Non-pigmented ciliary epithelial cell (primary cell): ENCODE measurements at places on chromosomes 2 and 18.

DNA sequence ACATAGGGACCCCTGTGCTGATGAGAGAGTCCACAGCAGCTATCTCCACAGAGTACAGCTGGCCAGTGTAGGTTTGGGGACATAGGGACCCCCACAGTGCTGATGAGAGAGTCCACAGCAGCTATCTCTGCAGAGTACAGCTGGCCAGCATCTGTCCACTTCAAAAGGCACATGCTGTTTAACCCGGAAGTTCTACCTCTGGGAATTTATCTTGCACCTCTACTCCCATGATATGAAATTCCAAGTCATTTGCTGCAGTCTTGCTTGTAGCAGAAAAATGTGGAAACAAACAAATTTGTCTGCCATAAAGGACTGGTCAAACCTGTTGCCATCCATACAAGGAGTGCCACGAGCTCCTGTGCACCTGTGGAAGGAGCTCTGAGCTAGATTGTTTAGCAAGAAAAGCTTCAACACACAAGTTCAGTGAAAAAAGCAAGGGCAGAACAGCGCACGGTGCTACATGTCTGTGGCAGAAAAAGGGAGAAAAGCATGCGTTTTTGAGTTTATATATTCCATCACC is 33.1 kb downstream of the LRRFIP1 start:
- no peak for DNase-seq

DNA sequence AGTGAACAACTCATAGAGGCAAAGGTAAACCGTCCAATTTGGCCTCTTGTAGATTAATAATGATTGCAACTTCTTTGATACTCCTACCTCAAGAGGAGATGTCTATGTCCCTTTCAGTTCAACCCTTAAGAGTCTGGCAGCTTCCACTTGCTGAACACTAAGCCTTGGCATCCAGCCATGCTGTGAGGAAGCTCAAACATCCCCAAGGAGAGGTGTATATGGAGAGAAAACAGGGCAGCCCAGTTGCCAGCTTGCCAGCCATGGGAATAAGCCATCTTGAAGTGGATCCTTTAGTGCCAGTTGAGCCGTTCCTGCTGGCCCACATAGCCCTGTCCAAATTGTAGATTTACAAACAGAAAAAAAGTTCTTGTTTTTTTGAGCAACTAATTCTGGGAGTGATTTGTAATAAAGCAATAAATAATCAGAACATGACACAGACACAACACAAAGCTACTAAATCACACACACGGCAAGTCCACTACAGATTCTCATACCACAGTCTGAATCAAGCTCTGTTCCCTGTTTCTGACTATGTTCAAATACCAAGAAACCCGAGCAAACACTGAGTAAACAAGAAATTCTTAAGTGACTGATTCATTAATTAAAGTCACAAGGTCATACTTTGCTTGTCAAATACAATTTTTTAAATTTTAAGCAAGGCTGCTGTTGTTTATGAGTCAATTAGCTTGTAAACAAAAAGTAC is 96.1 kb downstream of the PID1 start:
- DNase-seq, result no peak

GRCh38 chr2:118403658-118404451 is 315.6 kb downstream of the INSIG2 start:
- no peak for DNase-seq

GRCh38 chr2:157822993-157823392 is 53.1 kb downstream of the ACVR1 start:
- no peak for DNase-seq

DNA sequence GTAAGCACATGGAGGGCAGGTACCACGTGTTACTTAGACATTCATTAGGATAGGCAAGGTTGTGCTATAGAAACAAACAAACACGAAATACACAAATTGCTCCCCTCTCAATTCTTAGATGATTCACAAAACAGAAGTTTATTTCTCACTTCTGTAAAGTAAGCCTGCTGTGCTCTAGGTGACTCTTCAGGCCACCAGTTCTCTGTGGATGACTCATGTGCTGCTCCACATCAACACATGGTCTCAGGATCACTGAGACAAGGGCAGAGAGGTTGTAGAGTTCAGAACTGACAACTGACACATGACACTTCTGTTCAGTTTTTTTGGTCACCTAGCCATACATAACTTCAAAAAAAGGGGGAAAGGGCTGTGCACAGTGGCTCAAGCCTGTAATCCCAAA is 70.6 kb downstream of the DAW1 start:
- no peak for DNase-seq

DNA sequence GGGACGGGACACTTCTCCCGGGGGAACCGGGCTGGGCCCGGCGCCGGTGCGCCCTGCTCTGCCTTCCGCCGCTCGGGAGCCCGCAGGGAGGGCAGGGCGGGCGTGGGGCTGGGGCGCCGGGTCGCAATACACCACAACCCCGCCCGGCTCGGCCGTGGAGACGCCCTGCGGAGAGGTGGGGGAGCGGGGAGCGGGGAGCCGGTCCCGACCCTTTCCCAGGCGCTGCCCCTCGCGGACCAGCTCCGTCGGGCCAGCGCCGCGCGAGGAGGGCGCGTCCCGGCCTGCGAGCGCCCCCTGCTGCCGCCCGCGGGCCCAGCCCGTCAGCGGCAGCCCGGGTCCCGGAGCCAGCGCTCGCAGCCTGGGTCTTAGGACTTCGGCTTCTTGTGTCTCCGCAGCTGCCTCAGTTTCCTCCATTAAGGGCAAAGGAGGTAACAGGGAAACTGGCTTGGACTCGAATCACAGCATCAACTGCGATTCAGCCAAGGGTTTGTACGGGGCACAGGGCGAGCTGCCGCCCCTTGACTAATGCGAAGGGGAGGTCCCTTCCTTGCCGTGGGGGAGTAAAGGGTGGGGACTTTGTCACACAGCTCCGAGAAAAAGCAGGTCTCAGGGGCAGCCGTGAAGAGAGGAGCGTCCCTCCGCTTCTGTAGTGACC is 635 bp upstream of the ADRA2B start:
- DNase-seq, result no peak

DNA sequence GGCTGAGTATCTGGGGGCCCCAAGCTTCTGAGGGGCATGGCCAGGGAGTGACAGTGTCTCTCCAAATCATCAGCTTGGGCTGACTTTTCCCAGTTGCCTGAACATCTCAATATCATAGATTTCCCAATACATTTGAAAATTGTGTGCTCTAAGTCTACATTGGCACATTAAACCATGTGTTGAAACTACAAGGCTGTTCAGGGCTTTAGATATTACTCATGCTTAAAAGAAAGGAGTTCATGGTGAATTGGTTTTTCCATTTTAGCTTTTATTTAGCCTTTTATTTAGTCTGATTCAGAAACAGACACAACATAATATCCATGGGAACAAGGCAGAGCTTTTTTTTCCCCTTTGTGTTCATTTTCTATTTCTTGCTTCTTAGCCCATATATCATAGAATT is 49.9 kb upstream of the GALR1 start:
- DNase-seq, result no peak

DNA sequence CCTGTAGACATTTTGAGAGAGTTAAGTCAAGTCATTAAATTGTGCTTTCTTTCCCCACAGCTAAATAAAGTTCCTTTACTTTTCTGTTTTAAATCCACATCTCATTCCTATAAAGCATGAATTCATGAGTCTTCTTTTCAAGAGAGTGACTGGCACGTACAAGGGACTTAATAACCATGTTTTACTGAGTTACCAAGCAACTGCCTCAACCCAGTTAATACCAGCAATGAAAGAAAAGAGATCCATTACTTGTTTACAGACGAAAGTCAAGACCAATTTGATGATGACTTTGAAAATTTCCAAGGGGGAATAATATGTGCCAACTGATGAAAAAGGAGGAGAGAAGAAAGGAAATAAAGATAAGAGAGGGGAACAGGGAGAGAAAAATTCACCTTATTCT is 1082.5 kb upstream of the GYPC start:
- DNase-seq, result no peak

GRCh38 chr2:14633061-14633460 is 544 bp downstream of the LRATD1 start:
- no peak for DNase-seq

- no peak for DNase-seq
Measured at GRCh38 chr2:28752631-28753376, 1.2 kb downstream of the PPP1CB start.

DNA sequence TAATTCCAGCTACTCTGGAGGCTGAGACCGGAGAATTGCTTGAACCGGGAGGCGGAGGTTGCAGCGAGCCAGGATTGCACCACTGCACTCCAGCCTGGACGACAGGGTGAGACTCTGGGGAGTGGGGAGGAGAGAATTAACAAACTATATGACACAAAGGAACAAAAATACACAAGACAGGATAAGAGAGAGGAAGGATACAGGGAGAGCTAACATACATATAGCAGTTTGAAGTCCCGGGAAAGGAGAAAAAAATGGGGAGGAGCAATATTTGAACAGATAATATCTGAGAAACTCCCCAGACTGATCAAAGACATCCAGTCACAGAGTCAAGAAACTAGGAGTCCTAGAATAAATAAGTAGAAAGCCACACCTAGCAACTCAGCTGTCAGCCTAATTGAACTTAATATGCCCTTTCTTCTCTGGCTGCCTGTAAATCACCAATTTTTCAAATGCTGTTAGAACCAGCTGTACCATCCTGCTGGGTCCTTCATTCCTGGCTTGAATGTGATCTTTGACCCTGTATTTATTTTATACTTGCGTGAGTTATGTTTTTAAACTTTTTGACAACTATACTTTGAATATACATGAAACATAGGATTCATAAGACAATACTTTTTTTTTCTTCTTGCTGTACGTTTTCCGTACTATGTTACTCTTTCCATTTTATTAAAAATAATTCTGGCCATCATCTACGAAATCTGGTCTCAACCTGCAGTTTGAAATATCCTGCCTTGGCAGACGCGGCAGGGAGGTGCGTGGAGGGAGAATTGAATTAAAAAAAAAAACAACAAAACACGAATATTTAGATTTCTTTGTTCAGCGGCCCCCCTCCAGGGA is 876 bp upstream of the CYP27A1 start:
- no peak for DNase-seq

DNA sequence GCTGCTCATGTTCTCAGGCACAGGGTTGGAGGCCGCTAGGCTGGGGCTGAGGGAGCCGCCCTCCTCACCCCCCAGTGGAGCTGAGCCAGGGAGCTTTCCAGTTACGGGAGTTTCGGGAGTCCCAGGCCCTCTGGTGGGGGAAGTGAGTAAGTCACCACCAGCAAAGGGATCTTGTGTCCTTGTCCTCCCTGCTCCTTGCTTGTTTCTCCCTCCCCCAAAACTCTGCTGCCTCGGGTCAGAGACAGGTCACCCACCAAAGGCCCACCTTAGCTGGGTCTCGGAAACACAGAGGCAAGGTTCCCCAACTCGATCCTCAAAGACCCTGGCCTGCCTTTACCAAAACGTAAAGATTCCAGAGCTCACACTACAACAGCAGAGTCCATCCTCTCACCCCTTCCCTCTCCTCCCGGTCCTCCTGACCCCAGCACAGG is 60.5 kb upstream of the POMC start:
- DNase-seq, result peak; percentile 36

- no peak for DNase-seq
Measured at GRCh38 chr18:59550174-59550516, 147.1 kb downstream of the CCBE1 start.

GRCh38 chr18:44876755-44877154 is 196.1 kb downstream of the SETBP1 start:
- no peak for DNase-seq

- no peak for DNase-seq
Measured at GRCh38 chr2:176589825-176590440, 320.7 kb downstream of the MTX2 start.

DNA sequence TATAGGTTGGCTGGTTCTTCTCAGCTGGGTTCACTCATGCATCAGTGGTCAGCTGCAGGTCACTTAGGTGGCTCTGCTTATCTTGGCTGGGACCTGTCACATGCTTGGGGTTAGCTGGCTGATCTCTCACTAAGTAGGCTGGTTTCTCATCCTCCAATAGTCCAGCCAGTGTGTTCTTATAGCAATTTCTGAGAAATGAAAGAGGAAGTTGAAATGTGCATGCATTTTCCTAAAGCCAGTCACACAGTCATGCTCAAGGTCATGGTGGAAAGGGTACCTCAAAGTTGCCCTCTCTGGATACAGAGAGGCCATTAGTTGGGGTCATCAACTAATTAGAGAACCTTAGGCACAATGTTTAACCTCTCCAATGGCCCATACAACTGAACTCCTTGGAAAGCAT is 64.4 kb downstream of the KLHL29 start:
- DNase-seq, result no peak
